ENCODE measurements at places on chromosomes 16 and 17.
A peak's percentile ranks its signal among the peaks of the same experiment; 100 is the strongest.

- peak; percentile 49 for DNase-seq
These were observed 2.5 kb upstream of the ZNF423 start for GRCh38 chr16:49858200-49859124.

DNA sequence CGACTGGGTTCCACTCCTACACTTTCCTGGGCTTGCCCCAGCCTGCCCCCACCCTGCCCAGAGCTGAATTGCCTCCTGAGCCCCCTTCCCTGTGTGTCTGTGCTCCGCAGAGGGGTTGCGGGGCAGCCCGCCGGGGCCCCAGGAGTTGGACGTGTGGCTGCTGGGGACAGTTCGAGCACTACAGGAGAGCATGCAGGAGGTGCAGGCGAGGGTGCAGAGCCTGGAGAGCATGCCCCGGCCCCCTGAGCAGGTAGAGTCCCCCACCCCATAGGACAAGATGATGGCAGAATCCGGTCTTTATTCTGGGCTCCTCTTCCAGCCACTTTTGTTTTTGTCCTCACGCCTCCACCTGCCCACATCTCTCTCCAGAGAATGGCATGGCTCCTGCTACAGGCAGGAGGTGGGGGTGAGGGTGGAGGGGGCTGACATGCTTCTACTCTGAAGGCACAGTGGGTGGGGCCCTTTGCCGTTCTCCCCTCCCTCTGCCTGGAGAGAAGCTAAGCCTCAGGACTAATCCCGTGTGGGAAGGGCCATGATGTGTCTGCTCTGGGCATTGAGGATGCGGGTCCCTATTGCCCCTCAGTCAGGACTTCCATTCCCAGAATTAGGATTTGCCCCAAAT is 3.5 kb downstream of the ACBD4 start:
- no peak for DNase-seq

DNA sequence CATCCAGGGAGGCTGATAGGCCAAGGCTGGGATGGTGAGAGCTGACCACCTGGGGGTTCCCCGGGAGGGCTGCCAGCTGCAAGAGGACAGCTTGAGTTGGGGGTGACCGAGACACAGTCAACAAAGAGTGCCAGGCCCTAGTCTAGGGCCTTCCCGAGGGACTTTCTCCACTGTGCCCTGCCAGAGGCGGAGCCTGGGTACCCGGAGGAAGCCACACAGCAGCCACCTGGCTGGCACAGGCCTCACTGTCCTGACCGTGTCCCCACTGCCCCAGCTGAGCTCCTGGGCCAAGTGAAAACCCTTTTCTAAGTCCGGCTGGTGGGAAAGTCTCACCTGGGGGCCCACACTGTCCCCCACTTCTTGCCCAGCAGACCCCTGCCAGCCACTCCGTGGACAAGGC is 71.9 kb upstream of the GSE1 start:
- no peak for DNase-seq

GRCh38 chr16:86249631-86250030 is 260.7 kb upstream of the FOXF1 start:
- no peak for DNase-seq

DNA sequence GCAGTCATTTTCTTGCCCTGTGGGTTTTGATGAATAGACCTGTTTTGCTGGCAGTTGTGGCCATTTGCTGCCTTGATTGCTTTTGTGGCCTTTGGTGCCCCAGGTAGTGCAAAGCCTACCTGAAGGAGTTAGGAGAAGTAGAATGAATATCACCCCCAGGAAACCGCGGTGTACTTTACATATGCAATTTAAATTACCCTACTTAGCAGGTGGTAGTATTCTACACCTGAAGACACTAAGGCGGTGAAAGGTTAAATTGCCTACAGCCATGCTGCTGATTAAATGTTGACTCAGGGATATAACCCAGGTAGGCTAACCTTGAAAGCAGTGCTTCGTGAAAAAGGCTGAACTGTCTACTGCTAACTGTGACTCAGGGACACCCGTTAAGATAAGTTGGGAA is 27.2 kb upstream of the WWOX start:
- DNase-seq = no peak
